Stimulated activated CD8-positive, alpha-beta memory T cell treated with anti-CD3 and anti-CD28 coated beads, Interleukin-7, amount 100 ng/mL, for 1 hour (primary cell): ENCODE measurements at places on chromosomes 7 and 10.

DNA sequence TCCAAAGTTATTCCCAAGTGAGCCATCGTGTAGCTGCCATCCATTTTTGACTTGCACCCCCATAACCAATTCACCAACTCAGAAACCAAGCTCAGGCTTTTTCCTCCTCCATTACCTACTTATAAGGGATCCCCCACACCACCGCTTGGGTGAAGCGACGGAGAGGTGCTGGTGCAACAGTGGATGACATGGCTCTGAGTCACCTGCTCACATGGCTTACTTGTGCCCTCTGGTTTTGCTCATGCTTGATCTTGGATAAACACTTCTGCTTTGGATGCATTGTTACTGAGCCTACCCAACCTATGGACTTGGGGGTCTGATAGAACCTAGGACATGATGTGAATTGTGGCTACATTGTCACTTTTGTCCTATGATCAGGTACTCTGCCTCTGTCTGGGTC is 12.0 kb upstream of the AKR1B1 start:
- no peak for DNase-seq

GRCh38 chr7:13794581-13794980 is 194.9 kb downstream of the ETV1 start:
- no peak for DNase-seq

GRCh38 chr7:131628634-131629033 is 72.2 kb upstream of the PODXL start:
- DNase-seq, result no peak

DNA sequence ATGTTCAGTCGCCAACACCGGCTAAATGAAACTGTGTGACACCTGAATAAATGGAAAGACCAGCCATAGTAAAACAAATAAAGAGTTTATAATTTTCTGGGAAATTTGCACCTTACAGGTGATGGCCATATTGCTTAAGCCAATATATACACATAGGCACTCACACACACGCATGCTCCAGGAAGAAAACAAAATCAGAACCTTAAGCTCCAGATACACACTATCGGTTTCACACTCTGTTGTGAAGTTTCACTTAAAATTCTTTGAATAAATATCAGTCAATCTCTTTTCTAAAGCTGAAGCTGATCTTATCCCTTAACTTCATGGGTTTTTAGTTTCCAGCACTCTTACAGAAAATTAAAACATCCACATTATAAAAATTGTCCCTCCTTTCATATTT is 226.7 kb upstream of the MDFIC start:
- no peak for DNase-seq

DNA sequence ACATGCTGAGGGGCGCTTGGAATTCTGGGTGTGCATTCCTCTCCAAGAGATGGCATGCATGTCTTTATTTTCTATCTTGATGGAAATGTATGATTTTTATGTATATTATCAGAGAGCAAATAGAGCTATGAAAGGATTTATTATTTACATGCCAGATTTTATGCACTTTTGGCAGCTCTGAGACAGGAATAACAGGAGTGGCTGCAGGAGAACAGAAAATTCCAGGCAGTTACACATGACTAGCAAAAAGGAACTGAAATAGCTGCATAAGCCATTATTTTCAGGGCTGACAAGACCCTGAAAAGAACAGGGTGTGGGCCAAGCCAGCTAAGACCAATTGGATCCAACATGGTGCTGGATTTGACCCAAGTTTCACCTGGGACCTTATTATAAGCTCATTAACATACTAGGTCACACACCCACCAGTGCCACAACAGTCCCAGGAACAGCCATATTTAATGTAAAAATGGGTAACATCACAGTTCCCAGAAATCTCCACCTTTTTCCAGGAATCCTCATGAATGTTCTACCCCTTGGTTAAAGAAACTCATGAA is 43.2 kb upstream of the ACSL5 start:
- no peak for DNase-seq

DNA sequence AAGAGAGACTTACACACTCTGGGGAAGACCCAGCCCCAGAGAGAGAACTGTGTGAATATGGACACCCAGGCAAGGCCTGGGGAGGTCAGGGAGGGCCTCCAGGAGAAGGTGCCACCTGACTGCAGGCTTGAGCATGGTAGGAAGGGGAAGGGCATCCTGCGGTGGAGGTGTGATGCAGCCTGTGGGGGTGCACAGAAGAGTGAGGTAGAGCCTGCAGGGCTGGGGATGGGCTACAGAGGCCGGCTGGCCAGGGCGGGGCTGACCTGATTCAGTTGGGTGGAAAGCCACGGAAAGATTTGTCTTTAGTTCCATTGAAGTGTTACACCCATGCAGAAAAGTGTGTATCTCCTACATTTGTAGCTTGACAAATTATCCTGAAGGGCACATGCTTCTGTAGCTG is 47.6 kb downstream of the ZMIZ1 start:
- DNase-seq, result no peak

GRCh38 chr10:106555599-106555998 is 608.9 kb downstream of the SORCS1 start:
- DNase-seq, result no peak

- no peak for DNase-seq
Observed at GRCh38 chr10:65894379-65894778, 1031.5 kb upstream of the LRRTM3 start.

DNA sequence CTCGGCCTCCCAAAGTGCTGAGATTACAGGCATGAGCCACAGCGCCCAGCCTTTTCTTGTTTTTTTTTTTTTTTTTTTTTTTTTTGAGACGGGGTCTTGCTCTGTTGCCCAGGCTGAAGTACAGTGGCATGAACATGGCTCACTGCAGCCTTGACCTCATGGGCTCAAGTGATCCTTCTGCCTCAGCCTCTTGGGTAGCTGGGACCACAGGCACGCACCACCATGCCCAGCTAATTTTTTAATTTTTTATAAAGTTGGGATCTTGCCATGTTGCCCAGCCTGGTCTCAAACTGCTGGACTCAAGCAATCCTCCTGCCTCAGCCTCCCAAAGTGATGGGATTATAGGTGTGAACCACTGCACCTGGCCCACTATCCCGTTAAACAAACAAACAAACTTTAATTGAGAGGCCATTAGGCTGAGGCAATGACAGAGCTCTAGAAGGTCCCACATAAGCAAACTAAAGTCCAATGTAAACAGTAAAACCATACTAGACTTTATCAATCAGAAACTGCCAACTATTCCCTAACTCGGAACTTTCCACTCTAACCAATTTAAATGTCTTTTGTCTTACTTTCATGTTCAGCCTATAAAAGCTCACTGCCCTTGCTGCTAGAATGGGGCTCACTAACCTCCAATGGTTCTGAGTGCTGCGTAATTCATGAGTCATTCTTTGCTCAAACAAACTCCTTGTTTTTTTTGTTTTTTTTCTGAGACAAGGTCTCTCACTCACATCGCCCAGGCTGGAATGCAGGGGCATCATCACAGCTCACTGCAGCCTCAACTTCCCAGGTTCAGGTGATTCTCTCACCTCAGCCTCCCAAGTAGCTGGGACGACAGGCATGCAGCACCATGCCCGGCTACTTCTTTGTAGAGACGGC is 1.9 kb downstream of the DHX32 start:
- no peak for DNase-seq

DNA sequence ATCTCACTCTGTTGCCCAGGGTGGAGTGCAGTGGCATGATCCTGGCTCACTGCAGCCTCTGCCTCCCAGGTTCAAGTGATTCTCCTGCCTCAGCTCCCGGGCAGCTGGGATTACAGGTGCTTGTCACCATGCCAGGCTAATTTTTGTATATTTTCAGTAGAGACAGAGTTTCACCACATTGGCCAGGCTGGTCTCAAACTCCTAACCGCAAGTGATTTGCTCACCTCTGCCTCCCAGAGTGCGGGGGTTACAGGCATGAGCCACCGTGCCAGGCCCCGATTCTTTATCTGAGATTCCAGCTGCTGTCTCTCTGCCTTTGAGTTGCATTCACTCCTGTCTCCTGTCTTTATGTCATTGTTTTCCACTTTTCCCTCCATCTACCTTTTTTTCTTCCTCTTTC is 168.7 kb downstream of the TMEM178B start:
- DNase-seq, result no peak

- no peak for DNase-seq
Observed at GRCh38 chr7:130721486-130722277, 12.3 kb downstream of the KLF14 start.

DNA sequence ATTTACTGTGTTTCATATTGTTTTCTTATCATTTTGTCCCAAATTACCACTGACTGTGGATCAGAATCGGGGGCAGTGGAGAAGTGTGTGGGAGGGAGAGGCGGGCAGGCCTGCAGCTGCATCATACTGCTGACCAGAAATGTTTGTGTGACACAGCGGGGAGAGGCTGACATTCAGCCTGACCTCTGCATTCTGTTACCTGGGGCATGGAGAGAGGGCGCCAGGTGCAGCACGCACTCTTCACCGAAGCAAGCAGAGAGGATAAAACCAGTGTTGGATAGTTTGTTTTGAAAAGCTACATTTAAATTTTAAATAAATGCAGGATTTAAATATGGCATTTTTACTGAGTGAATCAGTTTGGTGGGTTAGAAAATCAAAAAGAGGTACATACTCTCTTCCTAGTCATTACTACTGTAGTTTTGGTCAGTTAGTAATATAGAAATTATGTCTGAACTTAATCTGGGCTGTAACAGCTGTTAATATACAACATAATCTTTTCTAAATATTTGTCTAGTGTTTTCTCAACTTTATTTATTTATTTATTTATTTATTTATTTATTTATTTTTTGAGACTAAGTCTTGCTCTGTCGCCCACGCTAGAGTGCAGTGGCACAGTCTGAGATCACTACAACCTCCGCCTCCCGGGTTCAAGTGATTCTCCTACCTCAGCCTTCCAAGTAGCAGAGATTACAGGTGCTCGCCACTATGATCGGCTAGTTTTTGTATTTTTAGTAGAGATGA is 8.8 kb upstream of the STMP1 start:
- no peak for DNase-seq

DNA sequence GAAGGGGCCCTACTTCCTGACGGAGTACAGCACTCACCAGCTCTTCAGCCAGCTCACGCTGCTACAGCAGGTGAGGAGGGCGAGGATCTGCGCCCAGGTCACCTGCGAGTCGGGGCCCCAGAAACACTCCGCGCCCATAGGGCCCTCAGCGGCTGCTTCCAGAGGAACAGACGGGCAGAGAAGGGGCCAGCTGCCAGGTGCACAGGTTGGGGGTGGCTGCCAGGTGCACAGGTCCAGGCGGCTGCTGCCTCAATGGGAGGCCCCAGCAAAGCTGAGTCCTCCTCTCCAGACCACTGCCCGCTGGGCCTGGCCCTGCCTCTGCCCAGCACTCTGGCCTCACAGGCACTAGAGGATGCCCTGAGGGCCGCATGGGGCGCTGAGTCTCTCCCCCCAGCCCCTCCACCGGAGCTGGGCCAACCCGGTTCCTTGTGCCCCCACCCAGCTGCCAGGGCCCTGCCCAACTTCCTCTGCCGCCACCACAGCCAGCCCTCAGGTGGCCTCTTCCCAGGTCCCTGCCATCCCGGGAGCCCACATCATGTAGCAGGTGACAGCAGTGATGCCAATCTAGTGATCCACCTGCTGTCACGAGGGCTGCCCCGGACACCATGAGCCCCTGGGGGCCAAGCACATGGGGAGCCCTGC is 17.0 kb upstream of the UTF1 start:
- no peak for DNase-seq

DNA sequence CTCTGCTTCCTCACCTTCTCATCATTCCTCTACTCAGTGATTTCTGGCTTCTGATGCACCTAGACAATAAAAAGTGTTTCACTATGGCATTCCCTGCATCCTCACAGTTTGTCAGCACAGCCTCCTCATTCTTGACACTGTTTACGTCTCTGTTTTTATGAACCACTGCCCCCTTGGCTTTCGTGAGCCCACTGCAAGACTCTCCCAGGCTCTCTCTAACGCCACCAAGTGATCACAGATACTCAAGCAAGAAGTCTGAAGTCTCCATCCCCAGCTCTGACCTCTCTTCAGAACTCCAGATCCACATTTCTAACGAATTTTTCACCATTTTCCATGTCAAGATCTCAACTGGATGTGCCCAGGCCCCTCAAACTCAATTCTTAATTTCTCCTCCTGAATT is 8.9 kb downstream of the SLC16A9 start:
- no peak for DNase-seq

GRCh38 chr10:24425151-24425550 is 216.2 kb downstream of the KIAA1217 start:
- DNase-seq, result no peak

- DNase-seq, result no peak
Observed at GRCh38 chr7:101216860-101217387, 457 bp downstream of the PLOD3 start.

DNA sequence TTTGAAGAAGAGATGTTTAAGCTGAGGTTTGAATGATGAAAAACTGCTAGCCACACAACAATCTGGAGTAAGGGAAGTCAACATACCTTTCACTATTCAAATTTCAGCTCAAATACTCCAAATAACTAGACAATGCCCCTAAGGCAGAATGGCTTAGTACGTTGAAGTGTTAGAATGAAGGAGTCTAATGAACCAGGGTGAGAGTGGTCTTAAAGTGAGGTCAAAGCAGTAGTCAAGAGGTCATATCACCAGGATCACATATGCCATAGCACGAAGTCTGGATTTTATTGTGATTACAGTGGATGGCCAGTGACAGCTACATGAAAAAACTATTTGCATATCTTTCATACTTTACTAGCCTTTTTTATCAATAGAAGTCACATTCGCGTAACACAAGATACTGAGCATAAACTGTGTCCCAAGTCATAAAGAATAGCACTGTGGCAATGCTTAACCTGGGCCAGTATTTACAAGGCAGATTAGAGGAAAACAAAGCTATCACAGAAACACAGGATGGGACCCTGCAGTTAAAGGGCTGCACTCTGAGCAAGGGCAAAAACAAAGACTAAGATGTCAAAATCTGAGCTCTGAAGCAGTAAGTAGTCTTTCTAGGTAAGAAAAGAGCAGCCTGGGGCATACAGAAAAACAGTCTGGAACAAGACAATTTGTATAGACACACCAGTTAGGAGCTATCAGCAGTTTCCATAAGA is 61.5 kb downstream of the HYCC1 start:
- no peak for DNase-seq

DNA sequence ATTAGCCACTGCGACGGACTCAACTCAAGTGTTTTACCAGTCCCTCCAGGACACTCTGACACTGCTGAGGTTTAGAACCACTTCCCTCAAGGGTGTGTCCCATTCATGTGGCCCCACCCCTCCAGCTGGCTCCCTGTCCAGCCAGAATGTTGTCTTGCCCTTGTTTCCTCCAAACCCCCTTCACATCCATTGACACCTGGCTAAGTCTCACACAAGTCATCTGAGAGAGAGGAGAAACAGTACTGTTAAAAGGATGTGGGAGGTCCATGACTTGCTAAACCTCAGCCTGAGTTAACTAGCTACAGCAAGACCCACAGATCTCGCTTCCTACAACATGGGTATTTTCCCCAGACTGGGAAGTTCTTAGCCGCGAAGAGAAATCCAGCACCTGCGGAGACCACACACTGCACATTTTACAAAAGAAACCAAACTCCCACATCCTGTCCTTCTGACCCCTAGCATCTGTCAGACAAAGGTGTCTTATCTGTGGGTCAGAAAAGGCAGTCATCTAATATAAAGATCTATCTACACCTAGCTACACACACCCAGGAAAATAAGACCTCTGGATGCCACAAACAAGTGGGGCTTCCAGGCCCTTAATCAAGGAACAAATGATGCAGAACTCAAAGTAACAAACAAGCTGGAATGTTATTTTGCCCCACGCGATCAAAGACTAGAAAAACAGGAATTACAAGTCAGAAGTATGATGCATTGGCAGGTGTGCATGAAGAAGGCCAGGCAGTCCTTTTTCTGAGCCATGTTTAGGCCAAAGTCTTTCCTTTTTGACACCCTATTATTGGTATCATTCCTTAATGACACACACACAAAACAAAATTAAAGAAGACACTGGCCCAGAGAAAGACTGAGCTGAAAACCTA is 13.9 kb downstream of the OSBPL3 start:
- no peak for DNase-seq

- DNase-seq, result no peak
Observed at GRCh38 chr7:112143136-112143535, 63.1 kb downstream of the DOCK4 start.
